ENCODE measurements at places on chromosomes 6 and 20.

- peak; percentile 44 for DNase-seq
Observed at GRCh38 chr20:8153281-8153908, 21.3 kb downstream of the PLCB1 start.

- DNase-seq: no peak
Observed at GRCh38 chr20:44627364-44628010, 24.0 kb downstream of the ADA start.

DNA sequence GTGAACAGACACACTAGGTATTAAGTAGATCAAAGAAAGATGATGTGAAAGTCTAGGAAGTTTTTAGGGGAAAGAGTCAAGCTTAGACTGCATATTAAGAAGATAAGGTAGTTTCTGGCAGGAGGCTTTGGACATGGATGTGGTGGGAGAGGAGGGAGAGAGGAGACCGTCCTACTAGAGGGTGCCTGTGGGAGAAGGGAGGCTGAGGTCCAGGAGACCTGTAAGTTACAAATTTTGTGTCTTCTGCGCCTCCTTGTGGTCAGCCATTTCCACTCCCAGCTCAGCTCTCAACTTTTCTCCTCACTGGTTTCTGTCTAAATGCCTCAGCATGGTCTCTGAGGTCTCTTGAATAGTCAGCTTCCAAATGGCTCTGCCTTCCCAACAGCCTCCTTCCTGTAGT, 193.5 kb downstream of the UNC5CL start:
- DNase-seq: no peak

DNA sequence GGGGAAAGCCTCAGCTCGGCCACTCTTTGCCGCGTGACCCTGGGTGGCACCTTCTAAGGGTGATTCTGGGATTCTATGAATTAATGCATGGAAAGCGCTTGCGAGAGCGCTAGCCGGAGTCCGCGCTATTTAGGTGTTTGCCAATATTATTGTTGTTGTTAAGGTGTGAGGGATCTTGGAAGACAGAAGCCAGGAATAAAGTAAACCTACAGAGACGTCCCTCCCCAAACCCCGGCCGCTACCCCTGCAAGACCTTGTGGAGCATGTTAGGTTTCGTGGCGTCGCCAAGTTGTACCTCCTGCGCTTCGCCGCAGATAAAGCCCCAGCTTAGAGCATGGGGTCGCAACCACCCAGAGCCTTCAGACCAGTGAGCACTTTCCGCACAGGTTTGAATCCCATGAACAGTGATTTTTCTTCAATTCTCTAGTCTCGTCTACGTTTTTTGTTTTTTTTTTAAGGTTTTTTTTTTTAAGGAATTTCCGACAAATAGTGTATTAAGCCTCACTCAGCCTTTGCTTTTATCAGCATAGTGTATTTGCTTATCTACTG, 16.9 kb upstream of the ZSCAN9 start:
- no peak for DNase-seq

GRCh38 chr6:47165918-47166317, 123.8 kb upstream of the ADGRF1 start:
- DNase-seq: no peak

DNA sequence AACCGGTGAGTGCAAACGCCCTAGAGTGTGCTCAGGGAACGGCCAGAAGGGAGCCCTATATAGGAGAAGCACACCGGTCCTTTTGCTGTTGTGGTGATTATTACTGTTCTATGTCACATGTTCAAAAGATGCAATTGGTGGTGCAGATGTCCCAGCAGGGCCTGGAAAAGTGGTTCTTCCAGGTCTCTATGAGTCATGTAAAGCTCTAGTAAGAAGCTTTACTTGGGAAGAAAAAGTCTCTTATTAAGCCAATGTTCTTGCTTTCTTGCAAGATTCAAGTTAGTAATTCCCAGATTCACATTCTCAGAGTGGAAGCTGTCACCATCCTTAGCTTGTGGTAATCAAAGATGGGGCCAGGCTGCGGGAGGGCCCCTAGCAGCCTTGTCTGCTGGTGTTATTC, 23.3 kb downstream of the EDN3 start:
- no peak for DNase-seq

- peak; percentile 47 for DNase-seq
Observed at GRCh38 chr6:138004430-138005287, 102.6 kb downstream of the PERP start.

- DNase-seq: no peak
Observed at GRCh38 chr6:159126590-159126989, 42.6 kb upstream of the FNDC1 start.

DNA sequence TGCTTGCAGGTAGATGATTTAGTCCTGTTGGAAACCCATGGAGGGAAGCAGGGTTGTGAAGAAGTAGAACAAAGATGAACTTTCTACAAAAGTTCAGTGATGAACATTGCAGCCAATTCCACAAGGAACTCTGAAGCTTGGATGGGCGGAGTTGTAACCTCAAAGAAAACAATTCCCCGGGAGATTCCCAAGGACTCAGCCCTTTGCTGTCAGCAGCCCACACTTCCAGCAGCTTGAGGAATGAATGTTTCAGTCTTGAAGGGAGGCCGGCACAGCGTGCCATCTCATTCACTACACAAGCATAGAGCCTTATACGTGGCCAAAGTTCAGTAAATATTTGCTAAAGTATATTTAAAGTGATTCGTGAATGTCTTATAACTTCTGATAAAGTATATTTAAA, 269.4 kb downstream of the NKAIN2 start:
- no peak for DNase-seq

All from CD4-positive, alpha-beta T cell treated with Interleukin-12 subunit alpha and Interleukin-12 subunit beta, for 1 hour (primary cell).